Activated gamma-delta T cell (primary cell): ENCODE measurements at places on chromosomes 2 and 18.

DNA sequence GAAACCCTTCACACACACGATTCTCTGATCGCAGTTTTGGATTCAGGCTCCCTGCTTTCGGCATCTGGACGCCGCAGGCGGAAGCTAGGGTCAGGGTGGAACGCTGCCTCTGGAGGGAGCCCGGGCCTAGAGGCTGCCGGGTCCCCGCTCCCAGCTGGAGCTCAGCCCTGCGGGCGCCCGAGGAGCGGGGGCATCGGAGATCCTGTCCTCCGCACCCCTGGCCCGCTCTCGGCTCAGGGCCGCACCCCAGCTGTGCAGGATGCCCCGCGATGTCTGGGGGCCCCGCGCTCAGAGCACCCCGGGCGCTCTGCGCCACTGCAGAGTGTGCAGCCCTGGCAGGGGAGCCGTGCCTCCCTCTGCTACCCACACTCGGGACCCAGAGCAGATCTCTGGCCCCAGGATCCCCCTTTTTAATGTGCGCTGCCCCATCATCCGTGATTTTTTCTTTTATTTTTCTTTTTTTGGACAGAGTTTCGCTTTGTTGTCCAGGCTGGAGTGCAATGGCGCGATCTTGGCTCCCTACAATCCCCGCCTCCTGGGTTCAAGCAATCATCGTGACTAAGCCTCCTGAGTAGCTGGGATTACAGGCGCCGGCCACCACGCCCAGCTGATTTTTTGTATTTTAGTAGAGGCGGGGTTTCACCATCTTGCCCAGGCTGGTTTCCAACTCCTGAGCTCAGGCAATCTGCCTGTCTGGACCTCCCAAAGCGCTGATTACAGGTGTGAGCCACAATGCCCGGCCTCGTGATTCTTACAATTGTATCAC lies 54.8 kb upstream of the TUBA3E start:
- no peak for DNase-seq

DNA sequence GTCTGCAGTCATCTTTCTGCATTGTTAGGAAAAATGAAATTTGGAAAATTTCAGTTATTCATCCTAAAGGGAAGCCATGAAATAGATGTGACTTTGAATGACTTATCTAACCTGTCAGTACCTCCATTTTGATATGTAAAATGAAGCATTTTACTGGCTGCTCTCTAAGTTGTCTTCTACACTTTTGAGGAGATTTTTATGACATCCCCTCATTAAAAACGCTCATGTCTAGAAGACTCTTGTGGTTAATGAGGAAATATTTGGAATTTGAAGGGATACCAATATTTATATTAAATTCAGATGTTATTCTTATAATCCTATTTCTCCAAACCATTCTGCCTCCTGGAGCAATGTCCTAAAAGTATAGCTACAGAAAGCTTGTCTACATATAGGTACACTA lies 73.8 kb upstream of the THUMPD2 start:
- no peak for DNase-seq

GRCh38 chr18:10188971-10189810 lies 265.2 kb upstream of the APCDD1 start:
- DNase-seq = no peak

DNA sequence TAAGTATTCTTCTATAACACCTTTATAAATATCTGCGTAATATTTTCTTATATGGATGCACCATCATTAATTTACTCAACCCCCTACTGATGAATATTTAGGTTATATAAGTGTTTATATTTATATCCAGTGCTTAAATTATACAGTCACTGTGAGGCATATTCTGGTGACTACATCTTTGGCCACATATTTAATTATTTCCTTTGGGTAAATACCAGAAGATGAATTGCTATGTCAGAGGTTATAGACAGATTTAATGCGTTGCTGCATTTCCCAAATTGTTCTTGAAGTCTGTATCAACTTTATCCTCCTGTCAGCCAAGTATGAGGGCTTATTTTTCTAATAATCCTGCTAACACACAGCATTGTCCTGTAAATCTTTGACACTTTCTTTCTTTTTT lies 18.7 kb downstream of the DYSF start:
- DNase-seq = no peak

GRCh38 chr18:11963991-11964484 lies 17.3 kb upstream of the IMPA2 start:
- no peak for DNase-seq

- DNase-seq = no peak
Measured at GRCh38 chr2:134231965-134232340, 21.9 kb upstream of the MGAT5 start.

DNA sequence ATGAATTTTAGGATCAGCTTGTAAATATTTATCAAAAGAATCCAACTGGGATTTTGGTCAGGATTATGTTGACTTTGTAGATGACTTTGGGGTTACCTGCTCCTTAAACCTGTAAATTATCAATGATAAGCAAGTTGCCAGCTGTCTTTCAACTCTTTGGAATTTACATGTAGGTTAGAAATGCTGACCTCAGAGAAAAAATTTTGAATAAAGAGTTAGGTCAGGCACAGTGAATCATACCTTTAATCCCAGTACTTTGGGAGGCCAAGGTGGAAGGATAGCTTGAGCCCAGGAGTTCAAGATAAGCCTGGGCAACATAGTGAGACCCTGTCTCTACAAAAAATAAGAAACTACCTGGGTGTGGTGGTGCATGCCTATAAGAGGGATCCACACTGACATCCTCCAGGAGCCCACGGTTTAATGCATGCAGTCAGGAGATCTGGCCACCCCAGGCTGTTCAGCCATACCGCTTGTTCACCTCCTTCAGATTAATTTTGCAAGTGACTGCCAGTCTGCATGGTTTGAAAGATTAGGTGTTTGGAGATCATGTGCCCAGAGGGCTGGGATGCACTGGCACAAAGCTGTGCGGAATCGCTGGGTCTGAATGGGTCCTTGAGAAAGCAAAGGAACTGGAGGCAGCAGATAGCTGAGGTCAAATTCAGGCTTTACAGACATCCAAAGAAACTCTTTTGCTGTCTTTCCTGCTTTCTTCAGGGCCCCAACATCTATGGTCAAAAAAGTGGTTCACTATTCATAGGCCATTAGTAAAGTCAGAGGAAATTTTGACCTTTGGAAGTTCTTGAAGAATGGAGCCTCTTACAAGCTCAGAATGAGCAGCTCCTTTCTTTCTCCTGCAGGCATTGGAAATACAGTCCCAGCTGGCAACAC lies 83.4 kb upstream of the TXNDC2 start:
- DNase-seq = no peak

DNA sequence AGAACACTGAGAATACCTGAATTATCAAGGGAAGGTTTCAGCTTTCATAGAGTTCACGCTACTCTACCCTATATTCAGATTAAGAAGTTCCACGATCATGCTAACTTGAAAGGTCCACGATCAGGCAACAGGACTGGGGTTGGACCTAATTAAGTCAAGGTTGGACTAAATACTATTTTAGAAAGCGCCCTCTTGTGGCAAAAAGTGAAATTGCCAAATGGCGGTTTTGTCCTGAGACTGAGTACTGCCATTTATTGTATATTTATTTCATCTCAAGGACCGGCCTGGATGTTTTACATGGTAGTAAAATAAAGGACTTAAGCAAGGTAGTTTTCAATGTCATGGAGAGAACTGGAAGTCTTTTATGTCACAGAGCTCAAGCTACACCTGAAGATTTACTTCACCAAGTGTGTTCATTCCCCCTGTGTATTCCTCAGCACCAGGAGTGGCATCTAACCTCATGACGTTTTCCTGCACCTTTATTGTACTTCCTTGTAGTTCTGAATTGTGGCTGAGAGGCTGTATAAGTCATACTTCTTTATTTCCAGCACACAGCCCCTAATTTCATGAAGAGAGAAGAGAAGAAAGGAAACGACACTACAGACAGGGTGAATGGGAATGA lies 56.8 kb downstream of the SRD5A2 start:
- no peak for DNase-seq

DNA sequence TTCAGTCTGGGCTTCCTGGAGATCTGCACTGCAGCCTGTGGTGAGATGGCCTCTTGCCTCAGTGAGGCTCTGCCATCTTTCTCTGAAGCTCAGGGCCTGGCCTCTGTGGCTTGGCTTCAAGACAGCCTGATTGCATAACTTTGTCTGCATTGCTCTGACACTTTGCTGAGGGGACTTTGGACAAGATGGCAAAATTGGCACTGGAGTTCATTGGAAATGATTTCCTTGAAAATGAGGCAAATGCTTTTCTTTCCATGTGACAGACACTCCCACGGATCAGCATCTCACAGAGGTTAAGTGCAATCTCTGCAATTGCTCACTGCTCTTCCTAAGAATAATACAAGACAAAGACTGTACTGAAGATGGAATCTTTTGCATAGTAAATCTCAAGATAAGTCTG lies 166.8 kb downstream of the KCNS3 start:
- DNase-seq = no peak

- no peak for DNase-seq
Measured at GRCh38 chr18:9642799-9643462, 28.6 kb upstream of the PPP4R1 start.

GRCh38 chr2:235406430-235406829 lies 87.4 kb upstream of the AGAP1 start:
- DNase-seq = no peak

DNA sequence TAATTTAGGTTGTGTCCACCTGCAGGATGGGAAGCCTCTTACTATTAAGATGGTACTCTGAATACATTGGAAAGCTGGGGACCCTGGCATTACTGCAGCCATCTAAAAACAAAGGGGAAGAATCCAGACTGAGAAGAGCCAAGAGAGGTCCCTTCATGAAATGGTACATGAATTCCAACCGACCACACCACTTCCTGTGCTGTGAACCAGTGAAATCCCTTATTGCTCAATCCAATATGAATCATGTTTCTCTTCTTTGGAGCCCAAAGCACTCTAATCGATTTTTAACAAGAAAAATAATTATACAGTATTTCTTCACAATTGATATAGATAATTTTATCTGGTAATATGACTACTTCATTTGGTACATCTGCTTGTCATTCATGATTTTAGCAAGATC lies 479.7 kb upstream of the RAB6C start:
- no peak for DNase-seq

DNA sequence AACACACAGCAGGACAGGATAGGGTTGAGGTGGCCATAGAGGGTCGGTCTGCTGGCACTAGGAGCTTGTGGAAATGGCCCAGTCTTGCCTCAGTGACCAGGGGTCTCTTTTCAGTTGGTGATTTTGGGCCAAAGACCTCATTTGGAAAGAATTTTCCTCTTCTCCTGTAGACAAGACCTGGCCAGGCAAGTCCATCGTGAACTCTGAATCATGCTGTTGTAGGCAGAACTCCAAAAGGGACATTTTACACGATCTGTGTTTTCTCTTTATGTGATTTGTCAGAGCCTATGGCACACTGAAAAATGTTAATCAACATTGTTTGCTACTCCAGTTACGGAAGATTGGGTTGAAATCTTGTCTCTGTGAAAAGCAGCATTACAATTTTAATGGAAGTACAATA lies 126.1 kb upstream of the PXDN start:
- no peak for DNase-seq

DNA sequence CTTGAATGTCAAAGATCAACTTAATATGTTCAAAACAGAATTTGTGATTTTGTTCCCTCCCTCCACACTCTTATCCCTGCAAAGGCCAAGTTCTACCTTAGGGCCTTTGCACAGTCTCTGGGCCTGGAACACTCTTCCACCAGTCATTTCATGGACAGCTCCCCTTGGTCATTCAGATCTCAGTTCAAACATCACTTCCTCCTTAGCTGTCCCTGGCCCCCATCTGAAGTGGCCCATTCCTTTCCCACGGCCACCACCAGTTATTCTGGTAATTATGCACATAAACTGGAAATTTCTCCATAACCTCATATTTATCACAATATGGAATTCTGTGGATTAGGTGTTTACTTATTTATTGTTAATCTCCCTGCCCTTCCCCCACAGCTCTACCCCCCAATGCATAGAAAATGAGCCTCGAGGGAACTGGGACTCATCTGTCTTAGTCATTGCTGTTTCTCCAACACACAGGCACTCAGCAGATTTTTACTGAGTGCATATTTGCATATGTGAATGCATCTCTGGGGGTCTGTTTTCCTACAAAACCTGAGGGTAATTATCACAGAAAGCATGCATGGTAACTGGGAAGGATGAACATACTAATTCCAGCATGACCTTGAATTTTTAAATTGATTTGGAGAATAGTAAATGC lies 35.5 kb upstream of the SPTBN1 start:
- no peak for DNase-seq

- DNase-seq = no peak
Measured at GRCh38 chr2:172425336-172425735, 2.0 kb upstream of the ITGA6 start.

GRCh38 chr2:56580242-56580641 lies 396.5 kb downstream of the CCDC85A start:
- DNase-seq = no peak

GRCh38 chr2:150885774-150886386 lies 375.8 kb downstream of the RBM43 start:
- DNase-seq = no peak

GRCh38 chr2:178109813-178110212 lies 2.4 kb upstream of the RBM45 start:
- no peak for DNase-seq

DNA sequence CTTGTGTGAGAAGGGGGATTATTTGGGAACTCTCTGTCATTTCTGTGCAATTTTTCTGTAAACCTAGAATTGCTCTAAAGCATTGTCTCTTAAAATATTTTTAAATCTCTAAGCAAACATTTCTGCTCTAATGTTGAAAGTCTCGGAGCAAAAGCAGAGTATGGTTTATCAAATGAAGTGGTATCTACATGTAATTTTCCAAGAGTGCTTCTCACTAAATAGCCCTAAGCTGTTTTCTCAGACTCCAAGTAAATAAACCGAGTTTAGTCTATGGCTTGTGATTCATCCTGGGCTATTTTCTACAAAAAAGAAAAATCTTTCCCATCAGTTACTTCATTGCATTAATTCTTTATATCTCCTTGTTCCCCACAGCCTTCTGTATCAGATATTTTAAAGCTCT lies 90.8 kb downstream of the METTL4 start:
- no peak for DNase-seq

- no peak for DNase-seq
Measured at GRCh38 chr2:226427538-226428307, 371.9 kb downstream of the IRS1 start.

DNA sequence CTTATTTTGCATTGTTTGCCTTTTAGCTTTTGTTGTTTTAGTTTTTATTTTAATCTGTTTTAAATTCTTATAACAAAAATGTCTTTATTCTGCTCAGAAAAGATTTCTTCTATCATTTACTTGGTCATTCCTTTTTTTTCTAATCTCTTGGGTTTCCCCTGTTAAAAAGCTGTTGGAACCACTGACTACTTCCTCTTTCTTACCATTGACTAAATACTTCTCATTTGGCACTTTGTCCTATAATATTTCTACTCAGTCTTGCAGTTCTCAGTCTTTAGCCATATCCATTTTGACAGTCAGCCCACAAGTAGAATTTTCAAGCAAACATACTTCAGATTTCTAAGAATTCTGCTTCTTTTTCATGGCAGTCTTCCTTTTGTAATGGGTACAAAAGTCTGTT lies 567.2 kb downstream of the SATB2 start:
- DNase-seq = no peak

- DNase-seq = no peak
Measured at GRCh38 chr2:63876311-63876710, 34.6 kb downstream of the UGP2 start.
